Aorta (tissue), 5 donors: ENCODE measurements at places on chromosomes 5 and 9. TPM values are rescaled to one million over a fixed set of nuclear protein-coding genes. Genes with fewer than 3 reads are reported as not detected.

The HAVCR1 gene
- 1.0 TPM for total RNA-seq

The ANKRD18B gene
- total RNA-seq: not detected

The KCNV2 gene
- total RNA-seq: not detected

The TXNDC8 gene
- not detected for total RNA-seq

The FNIP1 gene
- total RNA-seq: 43.2 TPM

The EPB41L4B gene
- 1.3 TPM for total RNA-seq

The MCC gene
- 20.0 TPM for total RNA-seq

The IER5L gene
- 28.3 TPM for total RNA-seq

The NSUN2 gene
- 45.0 TPM for total RNA-seq

The SLC22A4 gene
- 4.6 TPM for total RNA-seq

The NTRK2 gene
- total RNA-seq: 37.9 TPM

The SPINK13 gene
- not detected for total RNA-seq

The GKAP1 gene
- total RNA-seq: 10.2 TPM

The TMEM250 gene
- 22.0 TPM for total RNA-seq

The FOXD4L3 gene
- total RNA-seq: not detected

The TPPP gene
- total RNA-seq: 5.6 TPM

The LHFPL2 gene
- 43.1 TPM for total RNA-seq

The RMRP gene
- 14,949 TPM for total RNA-seq

The CAST gene
- 305 TPM for total RNA-seq

The LCN1 gene
- total RNA-seq: 0.81 TPM

The PCDHB15 gene
- 8.7 TPM for total RNA-seq

The PSD2 gene
- 0.62 TPM for total RNA-seq

The TIMD4 gene
- 0.99 TPM for total RNA-seq

The PRDM12 gene
- total RNA-seq: not detected

The C9orf153 gene
- 1.3 TPM for total RNA-seq

The C8G gene
- 0.90 TPM for total RNA-seq

The EIF4EBP3 gene
- total RNA-seq: 5.4 TPM

The PTGR1 gene
- total RNA-seq: 43.1 TPM

The GALT gene
- 50.9 TPM for total RNA-seq

The IL4 gene
- not detected for total RNA-seq

The IL13 gene
- total RNA-seq: not detected

The SLC36A2 gene
- total RNA-seq: not detected

The GAS1 gene
- total RNA-seq: 111 TPM

The MCIDAS gene
- total RNA-seq: 0.26 TPM

The HAVCR2 gene
- 10.3 TPM for total RNA-seq

The SH2D3C gene
- 34.8 TPM for total RNA-seq

The PCSK5 gene
- 47.5 TPM for total RNA-seq

The PCDHGB5 gene
- total RNA-seq: 11.7 TPM

The TSSK1B gene
- 0.18 TPM for total RNA-seq

The GRIA1 gene
- 6.3 TPM for total RNA-seq

The APBA1 gene
- 8.0 TPM for total RNA-seq

The PLAC8L1 gene
- not detected for total RNA-seq

The BAAT gene
- total RNA-seq: not detected

The NKD2 gene
- total RNA-seq: 2.8 TPM

The REEP2 gene
- total RNA-seq: 19.2 TPM

The RNF183 gene
- total RNA-seq: not detected

The GBGT1 gene
- 28.9 TPM for total RNA-seq

The G3BP1 gene
- total RNA-seq: 140 TPM

The OR13C3 gene
- not detected for total RNA-seq

The UBAC1 gene
- total RNA-seq: 38.0 TPM

The OR13C2 gene
- total RNA-seq: not detected

The GFI1B gene
- not detected for total RNA-seq

The BTNL3 gene
- not detected for total RNA-seq

The GPX8 gene
- total RNA-seq: 49.8 TPM

The OR1J2 gene
- not detected for total RNA-seq

The FST gene
- 16.8 TPM for total RNA-seq

The ALDH1A1 gene
- 118 TPM for total RNA-seq

The PCDHA11 gene
- 0.19 TPM for total RNA-seq

The PCDHGA4 gene
- 10.2 TPM for total RNA-seq

The ARHGEF39 gene
- 0.75 TPM for total RNA-seq
